PC-3 (cell line): ENCODE measurements at places on chromosomes 7 and 10. TPM values are rescaled to one million over a fixed set of nuclear protein-coding genes. Genes with fewer than 3 reads are reported as not detected.

HOXA9 gene
- total RNA-seq = 69.0 and 85.3 TPM in 2 replicates

HABP2 gene
- not detected in 2 replicates for total RNA-seq

CALHM1 gene
- not detected in 2 replicates for total RNA-seq

OPN1SW gene
- total RNA-seq = not detected in 2 replicates

TUBB8 gene
- not detected in 2 replicates for total RNA-seq

NPY gene
- not detected in 2 replicates for total RNA-seq

CEP55 gene
- total RNA-seq = 62.6 and 63.6 TPM in 2 replicates

DNA sequence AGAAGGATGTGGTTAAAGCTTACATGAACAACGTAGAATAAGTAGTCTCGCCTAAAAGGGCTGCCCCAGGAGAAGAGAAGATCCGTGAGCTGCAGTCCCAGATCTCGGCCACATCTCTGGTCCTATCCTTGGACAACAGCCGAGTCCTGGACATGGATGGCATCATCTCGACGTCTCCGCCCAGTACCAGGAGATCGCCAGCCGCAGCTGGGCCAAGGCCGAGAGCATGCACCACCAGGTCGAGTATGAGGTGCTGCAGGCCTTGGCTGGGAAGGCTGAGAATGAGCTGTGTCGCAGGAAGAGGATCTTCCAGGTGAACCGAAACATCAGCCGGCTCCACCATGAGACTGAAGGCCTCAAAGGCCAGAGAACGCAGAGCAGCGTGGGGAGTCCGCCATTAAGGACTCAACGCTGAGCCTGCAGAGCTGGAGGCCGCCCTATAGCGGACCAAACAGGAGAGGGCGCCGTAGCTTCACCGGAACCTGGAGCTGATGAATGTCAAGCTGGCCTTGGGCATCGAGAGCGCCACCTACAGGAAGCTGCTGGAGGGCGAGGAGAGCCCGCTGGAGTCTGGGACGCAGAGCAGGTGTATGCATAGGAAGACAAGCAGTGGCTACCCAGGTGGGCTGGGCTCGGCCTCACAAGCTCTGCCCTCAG, 22.2 kb downstream of the LIPK start:
- H3K4me3 ChIP-seq = no peak overlapping the region
- no peaks in the 10 kb centered on the region for H3K4me1 ChIP-seq
- no peak overlapping the region for H3K27ac ChIP-seq
- DNase-seq = no peak
- H3K27me3 ChIP-seq = no peaks in the 10 kb centered on the region

DNA sequence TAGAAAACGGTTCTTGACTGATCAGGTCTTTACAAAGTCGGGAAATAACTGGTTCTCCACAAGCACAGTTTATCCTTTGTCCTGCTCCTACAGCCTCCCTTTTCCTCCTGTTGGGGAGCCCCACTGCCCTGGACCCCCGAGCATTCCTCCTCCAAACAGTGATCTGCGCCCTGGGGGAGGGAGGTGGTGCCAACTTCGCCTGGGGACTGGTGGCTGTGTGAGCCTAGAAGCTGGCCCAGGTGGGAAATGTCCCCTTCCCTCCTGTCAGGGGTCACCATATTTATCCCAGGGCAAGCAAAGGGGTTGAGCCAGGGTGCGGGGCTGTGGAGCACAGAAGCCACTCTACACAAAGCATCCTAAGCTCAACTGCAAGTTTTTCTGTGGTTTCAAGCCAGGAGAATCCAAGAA, 5.2 kb downstream of the HMX3 start:
- H3K36me3 ChIP-seq = no peaks in the 10 kb centered on the region
- H3K4me1 ChIP-seq = peaks cover 6% of the 10 kb centered on the region; the same call in 1 of the 2 replicates
- DNase-seq = no peak
- no peak overlapping the region for H3K27ac ChIP-seq

- no peak overlapping the region for H3K27ac ChIP-seq
- no peaks in the 10 kb centered on the region for H3K36me3 ChIP-seq
- no peak overlapping the region for H3K4me3 ChIP-seq
- DNase-seq = no peak
- no peaks in the 10 kb centered on the region for H3K4me1 ChIP-seq
These were observed 22.8 kb upstream of the AGMO start for GRCh38 chr7:15584575-15584974.

DNA sequence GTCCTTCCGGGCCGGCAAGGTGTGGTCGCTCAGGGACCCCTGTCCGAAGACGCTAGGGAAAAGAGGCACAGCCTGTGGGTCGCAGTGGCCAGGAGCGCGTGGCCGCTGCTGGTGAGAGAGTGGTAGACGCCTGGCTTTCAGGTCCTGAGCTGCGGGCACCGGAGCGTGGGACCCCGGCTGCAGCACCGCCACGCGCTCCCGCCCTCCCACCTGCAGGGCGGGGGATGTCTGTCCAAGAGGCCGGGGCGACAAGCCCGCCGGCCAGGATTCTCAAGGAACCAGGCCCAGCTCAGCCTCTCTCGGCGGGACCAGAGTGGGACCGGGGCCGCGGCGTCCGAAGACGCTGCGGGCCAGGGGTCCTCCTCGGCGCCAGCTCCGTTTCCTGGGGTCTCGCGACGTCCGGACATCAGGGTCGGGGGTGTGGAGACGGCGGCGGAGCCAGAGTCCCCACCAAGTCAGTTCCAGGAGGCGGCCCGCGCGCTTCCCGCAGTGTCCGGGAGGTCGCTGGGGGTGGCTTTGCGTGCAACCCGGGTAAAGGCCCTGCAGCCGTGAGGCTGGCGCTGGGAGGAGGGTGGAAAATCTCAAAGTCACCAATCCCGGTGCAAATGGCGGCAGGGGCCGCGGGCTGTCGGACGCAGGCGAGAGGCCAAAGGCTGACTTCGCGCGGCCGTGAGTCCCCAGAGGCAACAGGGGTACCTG, 5.5 kb downstream of the ZNF503 start:
- peaks cover 6% of the 10 kb centered on the region; the same call in 1 of the 2 replicates for H3K4me1 ChIP-seq
- no peaks in the 10 kb centered on the region for H3K36me3 ChIP-seq
- peaks cover 67% of the 10 kb centered on the region for H3K27me3 ChIP-seq
- H3K27ac ChIP-seq = peak overlapping the region; percentile 45
- peak; percentile 69 for DNase-seq

- no peaks in the 10 kb centered on the region for H3K27me3 ChIP-seq
- DNase-seq = no peak
- no peak overlapping the region for H3K4me3 ChIP-seq
- no peak overlapping the region for H3K27ac ChIP-seq
These were observed 25.4 kb downstream of the BTBD16 start for GRCh38 chr10:122296363-122297120.

DNA sequence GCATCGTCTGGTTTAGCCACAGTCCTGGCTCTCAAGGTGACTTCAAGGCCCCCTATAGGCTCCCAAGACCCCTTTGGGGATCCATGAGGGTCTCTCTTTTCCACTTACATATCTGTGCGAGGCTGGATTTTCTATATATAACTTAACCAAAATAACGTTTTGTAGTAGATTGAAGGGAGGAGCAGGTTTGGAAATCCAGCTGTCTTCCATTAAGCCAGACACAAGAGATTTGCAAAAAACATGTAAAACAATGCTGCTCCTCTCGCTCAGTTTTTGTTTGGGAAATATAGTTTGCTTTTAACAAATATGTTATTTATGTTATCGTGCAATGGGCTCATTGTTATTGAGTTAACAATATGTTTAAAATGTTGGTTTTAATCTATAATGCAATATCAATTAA, 811.2 kb downstream of the TYW1 start:
- no peak for DNase-seq
- no peaks in the 10 kb centered on the region for H3K27me3 ChIP-seq
- no peaks in the 10 kb centered on the region for H3K36me3 ChIP-seq

GRCh38 chr10:30903397-30904138, 128.1 kb downstream of the ZNF438 start:
- H3K27ac ChIP-seq = no peak overlapping the region
- DNase-seq = no peak

GRCh38 chr10:69151984-69152383, 28.0 kb downstream of the VPS26A start:
- H3K4me1 ChIP-seq = peaks cover 6% of the 10 kb centered on the region; the same call in 1 of the 2 replicates
- H3K4me3 ChIP-seq = no peak overlapping the region
- no peak for DNase-seq
- H3K27ac ChIP-seq = no peak overlapping the region

DNA sequence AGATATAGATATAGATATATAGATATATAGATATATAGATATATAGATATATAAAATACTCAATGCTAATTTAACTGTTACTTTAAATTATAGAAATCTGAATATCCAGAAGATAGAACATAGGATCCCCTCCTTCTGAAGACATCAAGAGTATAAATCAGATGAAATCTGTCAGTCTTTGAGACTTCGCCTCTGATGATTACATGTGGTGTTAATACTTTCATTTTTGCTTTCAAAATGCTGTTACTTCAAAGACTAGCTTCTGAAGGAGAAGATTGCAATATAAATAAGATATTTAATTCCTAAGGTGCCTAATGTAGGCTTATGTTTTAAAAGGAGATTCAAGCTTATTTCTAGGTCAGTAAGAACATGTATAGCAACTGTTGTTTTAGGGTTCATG, 180.4 kb downstream of the TSPAN12 start:
- no peaks in the 10 kb centered on the region for H3K36me3 ChIP-seq
- H3K27me3 ChIP-seq = no peaks in the 10 kb centered on the region
- no peak overlapping the region for H3K27ac ChIP-seq

DNA sequence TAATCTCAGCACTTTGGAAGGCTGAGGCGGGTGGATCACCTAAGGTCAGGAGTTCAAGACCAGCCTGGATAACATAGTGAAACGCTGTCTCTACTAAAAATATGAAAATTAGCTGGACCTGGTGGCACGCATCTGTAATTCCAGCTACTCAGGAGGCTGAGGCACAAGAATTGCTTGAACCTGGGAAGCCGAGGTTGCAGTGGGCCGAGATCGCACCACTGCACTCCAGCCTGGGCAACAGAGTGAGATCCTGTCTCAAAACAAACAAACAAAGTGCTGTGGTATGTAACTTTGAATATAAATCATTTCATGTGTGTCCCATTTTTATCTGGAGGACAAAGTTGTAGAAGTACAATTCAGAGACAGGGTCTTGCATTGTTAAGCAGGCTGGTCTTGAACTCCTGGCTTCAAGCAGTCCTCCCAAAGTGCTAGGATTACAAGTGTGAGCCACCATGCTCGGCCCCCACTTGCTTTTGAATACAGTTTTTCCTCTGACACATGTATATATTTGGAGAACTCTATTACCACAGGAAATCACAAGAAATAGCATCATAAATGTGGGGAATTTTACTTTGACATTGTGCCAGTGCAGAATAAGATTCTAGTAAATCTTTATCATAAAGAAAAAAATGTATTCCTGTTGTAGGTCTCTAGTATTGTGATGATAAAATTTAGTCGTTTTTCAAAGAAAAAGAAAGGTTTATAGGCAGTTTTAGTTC, 32.6 kb downstream of the PTPN12 start:
- peaks cover 16% of the 10 kb centered on the region for H3K4me1 ChIP-seq
- H3K4me3 ChIP-seq = no peak overlapping the region
- H3K27me3 ChIP-seq = no peaks in the 10 kb centered on the region

DNA sequence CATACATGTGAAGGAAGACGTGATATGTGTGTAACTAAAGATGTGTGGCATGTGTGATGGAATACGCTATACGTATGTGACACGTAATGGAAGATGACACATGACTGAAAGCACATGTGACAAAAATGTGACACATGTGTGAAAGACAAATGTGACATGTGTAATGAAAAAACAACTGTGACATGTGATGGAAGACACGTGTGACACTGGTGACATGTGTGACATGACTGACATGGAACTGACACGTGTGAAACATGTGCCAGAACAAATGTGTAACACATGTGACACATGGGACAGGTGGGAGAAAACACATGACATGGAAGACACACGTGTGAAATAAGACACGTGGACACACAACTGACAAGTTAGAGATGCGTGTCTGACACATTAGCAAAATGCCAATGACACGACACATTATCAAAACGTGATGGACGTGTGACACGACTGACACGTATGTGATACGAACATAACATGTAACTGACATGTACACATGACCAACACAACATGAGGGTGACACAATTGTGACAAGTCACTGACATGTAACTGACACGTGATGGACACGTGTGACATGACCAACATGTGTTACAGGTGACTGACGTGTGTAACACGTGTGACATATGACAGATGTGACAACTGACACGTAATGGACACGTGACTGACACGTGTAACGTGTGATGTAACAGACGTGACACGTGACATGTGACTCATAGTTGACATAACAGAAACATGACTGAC, 24.4 kb downstream of the CRPPA start:
- H3K4me3 ChIP-seq = no peak overlapping the region
- H3K4me1 ChIP-seq = peaks cover 13% of the 10 kb centered on the region
- H3K27me3 ChIP-seq = no peaks in the 10 kb centered on the region
- no peaks in the 10 kb centered on the region; the same call in 1 of the 2 replicates for H3K36me3 ChIP-seq
- DNase-seq = no peak
- no peak overlapping the region for H3K27ac ChIP-seq

DNA sequence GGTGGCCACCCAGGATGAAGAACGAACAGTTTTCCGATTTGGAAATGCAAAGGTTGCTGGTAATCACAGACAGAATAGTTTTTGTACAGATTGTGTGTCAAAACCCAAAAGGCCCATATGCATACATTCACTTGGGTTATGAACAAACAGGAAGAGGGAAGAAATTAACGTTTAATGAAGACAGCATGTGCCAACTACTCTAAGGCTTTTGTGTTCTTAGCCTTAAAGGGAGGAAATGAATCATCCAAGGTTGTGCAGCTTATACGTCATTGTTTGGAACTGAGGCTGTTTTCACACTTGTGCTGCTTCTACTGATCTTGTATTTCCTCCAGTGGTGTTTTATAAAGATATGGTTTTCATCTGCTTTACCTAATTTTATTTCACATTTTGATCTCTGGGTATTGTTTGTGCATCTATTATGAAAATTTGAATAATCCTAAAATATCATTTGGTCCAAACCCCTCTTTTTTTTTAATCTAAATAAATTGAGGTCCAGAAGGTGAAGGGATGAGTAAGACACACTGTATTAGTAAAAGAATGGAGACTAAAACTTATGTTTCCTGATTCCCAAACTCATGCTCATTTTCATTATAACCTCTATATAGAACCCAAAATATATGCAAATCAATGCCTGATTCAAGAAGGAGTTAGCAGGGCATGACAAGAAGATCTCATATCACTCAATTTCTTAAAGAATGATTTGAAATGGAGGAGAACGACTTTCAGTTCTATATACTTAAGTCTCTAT, 373.1 kb downstream of the THSD7A start:
- no peaks in the 10 kb centered on the region for H3K36me3 ChIP-seq
- H3K4me3 ChIP-seq = no peak overlapping the region

GRCh38 chr10:59700709-59701108, 8.9 kb downstream of the SLC16A9 start:
- H3K36me3 ChIP-seq = no peaks in the 10 kb centered on the region
- H3K4me3 ChIP-seq = no peak overlapping the region
- no peak for DNase-seq
- H3K4me1 ChIP-seq = peaks cover 18% of the 10 kb centered on the region

GRCh38 chr7:98051118-98051744, 55.4 kb upstream of the LMTK2 start:
- H3K36me3 ChIP-seq = no peaks in the 10 kb centered on the region
- no peak overlapping the region for H3K27ac ChIP-seq
- no peak for DNase-seq
- H3K4me1 ChIP-seq = peaks cover 11% of the 10 kb centered on the region
- H3K4me3 ChIP-seq = no peak overlapping the region

GRCh38 chr10:5633166-5633749, 33.1 kb downstream of the ASB13 start:
- H3K27me3 ChIP-seq = no peaks in the 10 kb centered on the region
- H3K36me3 ChIP-seq = no peaks in the 10 kb centered on the region
- no peak overlapping the region for H3K4me3 ChIP-seq
- peaks cover 11% of the 10 kb centered on the region; the same call in 1 of the 2 replicates for H3K4me1 ChIP-seq

GRCh38 chr7:130137207-130137606, 66.9 kb downstream of the KLHDC10 start:
- H3K36me3 ChIP-seq = peaks cover 3% of the 10 kb centered on the region; the same call in 1 of the 2 replicates
- no peak overlapping the region for H3K4me3 ChIP-seq
- H3K27ac ChIP-seq = no peak overlapping the region

- H3K4me1 ChIP-seq = peaks cover 33% of the 10 kb centered on the region
- H3K27ac ChIP-seq = peak overlapping the region; percentile 89
- DNase-seq = peak; percentile 91
- no peaks in the 10 kb centered on the region for H3K36me3 ChIP-seq
These were observed 148.7 kb upstream of the RSU1 start for GRCh38 chr10:16965740-16966447.
